NCI-H446 (cell line): ENCODE measurements at places on chromosomes 5 and 9.
A peak's percentile ranks its signal among the peaks of the same experiment; 100 is the strongest.

DNA sequence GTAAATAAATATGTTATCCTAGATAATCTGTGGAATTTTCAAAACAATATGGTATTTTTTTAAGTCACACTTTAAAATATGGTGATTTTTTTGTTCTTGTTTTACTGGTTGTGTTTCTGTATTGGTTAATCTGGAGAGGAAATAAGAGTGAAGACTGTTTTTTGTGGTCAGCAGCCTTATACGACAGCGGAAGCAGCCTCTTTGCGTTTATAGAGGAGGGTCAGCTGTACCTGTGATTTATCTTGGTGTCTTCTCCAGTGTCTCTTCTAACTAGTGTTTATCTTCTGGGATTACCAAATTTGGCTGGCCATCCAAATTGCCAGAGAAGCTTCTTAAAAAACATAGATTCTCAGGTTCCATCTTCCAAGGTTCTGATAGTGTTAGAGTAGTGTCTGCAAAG, 58.7 kb downstream of the ICE1 start:
- no peak for DNase-seq

DNA sequence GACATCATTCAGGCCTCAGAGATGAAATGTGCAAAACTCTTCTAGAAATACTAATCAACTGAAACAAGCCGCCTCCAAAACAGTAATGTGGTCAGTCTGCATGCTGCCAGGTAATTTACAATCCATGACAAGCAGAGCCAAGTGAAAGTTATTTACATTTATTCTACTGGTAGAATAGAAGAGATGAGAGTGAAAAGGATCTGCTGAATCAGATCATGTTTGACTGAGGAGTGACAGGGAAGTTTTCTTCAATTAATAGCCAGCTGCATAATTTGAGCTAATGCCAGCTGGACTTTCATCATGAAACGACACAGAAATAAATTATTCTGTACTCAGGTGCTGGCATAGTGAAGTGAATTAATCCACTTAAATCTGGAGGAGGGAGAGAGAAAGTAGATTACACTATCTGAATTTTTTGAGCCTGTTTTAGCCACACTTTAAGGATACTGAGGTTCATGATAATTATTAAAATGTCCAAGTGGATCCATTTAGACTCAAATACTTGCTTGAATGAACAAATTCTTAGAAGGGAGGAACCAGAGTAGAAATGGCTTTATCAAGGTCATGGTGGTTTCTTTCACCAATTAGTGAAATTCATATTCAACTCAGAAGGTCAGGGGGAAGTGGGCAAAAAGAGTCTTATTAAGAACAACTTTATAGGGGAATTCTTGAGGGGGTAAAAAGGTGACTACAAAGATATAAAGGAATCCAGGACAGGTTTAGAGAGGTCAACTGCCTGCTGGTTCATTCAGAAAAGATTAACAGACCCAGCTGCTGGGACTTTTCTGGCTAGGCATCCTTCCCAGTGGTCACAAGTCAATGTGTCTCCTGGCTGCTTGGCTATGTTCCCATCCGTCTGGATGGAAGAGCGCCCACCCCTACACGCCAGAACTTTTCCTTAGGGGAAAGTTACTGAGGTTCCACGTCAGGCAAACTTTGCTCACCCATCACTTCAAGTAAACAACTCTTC, 350.4 kb downstream of the PDE4D start:
- peak; percentile 84 for DNase-seq

DNA sequence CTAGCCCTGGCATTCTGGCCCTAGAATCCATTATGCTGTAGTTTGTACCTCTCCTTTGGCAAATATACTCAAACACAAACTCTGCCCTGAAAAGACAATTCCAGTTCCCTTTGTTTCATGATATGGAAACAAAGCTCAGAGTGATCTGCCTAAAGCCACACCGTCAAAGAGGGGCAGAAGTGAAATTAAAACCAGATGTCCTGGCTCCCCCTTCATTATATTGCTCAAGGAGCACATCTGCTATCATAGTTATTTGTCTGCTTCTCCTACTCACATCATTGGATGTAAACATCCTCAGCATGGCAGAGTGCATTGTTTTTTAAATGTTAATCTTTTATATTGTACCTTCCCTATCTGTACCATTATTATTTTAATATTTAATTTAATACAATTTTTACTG, 266.7 kb upstream of the SMARCA2 start:
- no peak for DNase-seq

GRCh38 chr5:59274106-59274636, 619.4 kb downstream of the PDE4D start:
- no peak for DNase-seq

DNA sequence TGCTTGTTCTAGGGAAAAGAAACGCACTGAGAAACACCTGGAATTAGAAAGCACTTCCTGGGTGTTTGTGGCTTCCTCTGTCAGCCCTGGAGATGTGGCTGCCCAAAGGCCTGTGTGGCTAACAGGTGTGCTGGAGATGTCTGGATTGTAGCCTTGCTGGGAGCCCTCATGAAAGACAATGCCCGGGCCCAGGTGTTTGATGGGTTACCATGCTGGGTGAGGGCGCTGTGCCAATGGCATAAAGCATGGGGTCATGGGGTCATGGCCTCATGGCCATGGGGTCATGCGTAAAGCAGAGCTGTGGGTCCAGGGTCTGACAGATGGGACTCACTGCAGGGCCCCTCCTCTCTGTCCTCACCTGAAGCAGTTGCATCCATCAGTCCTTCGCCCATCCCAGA, 21.6 kb downstream of the ANKRD33B start:
- DNase-seq = no peak

- no peak for DNase-seq
These were observed 819 bp downstream of the ADRA1B start for GRCh38 chr5:159916841-159917761.
